Occipital lobe (tissue), 3 donors: ENCODE measurements at places on chromosomes 5 and 9. TPM values are rescaled to one million over a fixed set of nuclear protein-coding genes. Genes with fewer than 3 reads are reported as not detected.

The PAEP gene
- not detected for total RNA-seq

- DNase-seq = no peak
Measured at GRCh38 chr5:76099756-76100155, 16.6 kb downstream of the SV2C start.

The FBXL7 gene
- 3.0 TPM for total RNA-seq

DNA sequence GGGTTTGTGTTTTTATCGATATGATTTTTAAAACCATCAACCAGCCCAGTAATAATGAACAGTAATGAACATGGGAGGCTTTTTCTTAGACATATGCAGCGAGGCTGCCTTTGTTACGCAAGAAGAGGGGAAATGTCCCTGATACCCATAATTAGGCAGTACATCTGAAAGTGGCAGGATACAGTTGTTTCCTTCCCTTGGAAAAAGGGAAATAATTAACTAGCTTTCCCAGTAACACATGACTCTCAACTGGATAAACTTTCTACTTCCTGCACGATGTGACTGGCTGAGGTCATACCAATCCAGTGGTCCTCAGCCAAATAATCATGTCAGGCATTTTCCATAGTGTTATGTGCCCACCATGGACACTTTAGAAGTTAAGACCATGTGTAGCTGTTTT, 431.6 kb upstream of the C9orf72 start:
- DNase-seq = no peak

- no peak for DNase-seq
Measured at GRCh38 chr5:172085738-172086137, 79.3 kb upstream of the FBXW11 start.

The ITK gene
- 0.16 TPM for total RNA-seq

The PPP3R2 gene
- not detected for total RNA-seq

DNA sequence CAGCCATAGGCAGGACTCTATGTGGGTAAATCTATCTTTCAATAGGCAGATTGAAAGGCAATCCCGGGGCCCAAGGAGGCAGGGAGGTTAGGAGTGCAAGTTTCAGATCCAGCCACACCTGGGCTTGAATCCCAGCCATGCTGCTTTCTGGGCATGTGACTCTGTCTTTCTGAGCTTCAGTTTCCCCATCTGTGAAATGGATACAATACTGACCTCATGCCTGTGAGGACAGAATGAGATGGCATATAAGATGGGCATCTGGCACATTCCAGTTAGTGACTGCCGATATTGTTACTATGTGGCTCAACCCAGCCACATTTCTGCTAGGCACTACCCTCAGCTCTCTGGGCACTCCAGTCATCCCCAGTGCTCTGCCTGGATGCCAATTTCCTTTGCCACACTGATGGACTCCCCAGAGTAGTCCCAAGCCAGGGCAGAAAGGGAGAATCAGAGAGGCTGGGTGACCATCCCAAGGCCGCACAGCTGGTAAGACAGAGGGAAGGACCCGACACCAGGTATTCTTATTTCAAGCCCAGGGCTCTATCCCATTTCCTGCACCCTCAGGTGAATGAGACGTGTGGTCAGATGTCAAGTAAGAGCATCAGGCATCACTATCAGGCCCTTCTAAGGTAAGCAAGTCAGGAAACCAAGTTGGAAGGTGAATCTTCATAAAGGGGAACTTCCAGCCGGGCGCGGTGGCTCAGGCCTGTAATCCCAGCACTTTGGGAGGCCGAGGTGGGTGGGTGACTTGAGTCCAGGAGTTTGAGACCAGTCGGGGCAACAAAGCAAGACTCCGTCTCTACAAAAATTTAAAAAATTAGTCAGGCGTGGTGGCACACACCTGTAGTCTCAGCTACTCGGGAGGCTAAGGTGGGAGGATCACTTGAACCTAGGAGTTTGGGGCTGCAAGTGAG, 38.7 kb downstream of the SH3PXD2B start:
- no peak for DNase-seq

The TLX3 gene
- total RNA-seq = not detected

The RASA1 gene
- 73.2 TPM for total RNA-seq

DNA sequence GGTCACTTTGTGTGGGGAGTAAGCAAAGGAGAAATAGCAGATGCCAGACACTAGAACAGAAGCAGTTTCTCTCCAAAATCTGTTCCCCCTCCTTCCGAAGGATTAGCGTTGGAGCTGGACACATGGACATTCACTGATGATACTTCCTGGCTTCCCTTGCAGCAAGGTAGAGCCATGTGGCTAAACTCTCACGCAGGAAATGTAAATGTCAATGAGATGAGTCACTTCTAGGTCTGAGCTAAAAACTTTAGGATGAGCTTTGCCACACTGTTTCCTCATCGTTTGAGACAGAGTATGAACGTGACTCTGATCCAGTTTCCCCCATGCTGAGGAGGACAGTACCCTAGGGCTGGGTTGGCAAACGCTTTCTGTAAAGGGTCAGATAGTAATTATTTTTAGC, 5.1 kb downstream of the BHMT2 start:
- DNase-seq = no peak

The PCDHB14 gene
- 13.4 TPM for total RNA-seq

GRCh38 chr5:113357696-113358476, 76.9 kb downstream of the TSSK1B start:
- DNase-seq = no peak

DNA sequence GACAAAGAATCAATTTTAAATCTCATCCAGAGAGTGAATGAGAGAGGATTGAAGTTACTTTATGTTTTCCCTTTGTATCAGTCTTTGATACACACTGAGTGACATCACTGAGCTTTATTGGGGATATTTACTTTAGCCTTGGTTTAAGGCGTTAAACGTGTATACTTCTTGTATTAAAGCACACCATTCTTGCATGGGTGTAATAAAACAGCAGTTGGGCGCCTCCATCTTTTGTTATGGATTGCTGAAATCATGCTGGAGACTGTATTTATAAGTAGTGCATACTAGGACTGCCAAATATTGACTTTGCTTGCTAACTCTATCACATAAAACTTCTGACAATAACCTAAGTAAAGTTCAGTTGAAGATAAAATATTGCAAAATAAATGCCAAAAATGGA, 1755.8 kb upstream of the WWC1 start:
- no peak for DNase-seq

DNA sequence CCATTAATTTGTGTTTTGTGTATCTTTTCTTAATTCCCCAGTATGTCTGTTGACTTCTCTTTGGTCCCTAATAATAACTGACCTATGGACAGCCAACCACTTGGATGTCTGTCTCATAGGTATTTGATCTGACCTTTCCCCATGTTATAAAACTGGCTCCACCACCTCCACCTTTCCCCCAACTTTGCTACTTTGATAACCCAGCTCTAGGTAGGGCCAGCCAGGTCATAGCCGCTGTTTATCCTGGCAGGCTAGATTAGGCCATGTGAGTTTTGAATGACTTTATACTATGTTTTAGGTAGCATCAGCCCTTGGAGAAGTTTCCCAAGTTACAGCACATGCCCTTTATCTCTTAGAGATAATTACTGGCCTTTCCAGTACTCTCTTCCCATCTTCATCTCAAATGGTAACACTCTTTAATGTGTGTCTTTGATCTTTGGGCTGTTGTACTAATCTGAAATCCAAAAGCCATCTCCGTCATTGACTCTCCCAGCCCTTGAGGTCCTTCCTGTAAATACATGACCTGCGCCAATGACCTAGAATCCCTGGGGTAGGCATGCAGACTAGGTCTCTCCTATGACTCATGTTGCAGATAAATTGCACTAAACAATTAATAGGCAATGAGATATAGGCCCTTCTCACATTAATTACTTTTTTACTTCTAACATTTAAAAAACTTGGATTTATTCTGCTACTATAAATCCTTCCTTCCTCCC, 152.6 kb downstream of the CD180 start:
- no peak for DNase-seq

- no peak for DNase-seq
Measured at GRCh38 chr5:155052532-155052931, 39.0 kb downstream of the KIF4B start.

The SLC35D2 gene
- total RNA-seq = 2.2 TPM

- DNase-seq = no peak
Measured at GRCh38 chr9:95273369-95274022, 44.0 kb downstream of the FANCC start.

GRCh38 chr9:112817860-112818203, 67.3 kb downstream of the SNX30 start:
- no peak for DNase-seq

- DNase-seq = no peak
Measured at GRCh38 chr5:142819292-142819691, 49.1 kb downstream of the ARHGAP26 start.

The ANKS6 gene
- total RNA-seq = 3.9 TPM

The JAKMIP2 gene
- total RNA-seq = 67.7 TPM

The TMEM141 gene
- 15.9 TPM for total RNA-seq

DNA sequence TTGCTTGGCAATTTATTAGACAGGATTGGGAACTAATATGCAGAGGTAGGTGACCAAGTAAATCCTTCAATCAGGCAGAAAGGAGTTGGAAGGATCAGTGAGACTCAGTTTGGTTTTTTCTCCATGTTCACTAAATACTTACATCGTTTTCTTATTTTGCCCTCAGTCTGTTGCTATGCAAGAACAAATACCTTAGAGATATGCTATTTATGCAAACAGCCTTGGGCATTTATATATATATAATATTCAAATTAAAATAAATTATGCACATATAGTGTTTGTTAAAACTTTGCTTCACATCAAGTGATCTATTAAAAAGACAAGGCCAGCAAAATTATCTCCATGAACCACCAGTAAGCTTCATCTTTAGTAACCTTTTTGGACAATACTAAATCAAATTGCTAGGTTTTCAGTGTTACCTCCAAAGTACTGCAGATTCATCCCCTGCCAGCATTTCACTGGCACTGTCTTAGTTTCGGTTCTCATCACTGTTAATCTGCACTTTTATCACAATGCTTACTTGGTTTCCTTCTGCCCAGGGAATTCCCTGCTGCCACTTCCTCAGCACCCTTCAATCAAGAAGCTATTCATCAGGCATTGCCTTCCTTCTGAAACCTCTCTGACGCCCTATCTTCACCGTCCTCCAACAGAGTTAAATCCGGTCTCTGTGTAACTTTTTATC, 26.0 kb upstream of the LIFR start:
- no peak for DNase-seq

DNA sequence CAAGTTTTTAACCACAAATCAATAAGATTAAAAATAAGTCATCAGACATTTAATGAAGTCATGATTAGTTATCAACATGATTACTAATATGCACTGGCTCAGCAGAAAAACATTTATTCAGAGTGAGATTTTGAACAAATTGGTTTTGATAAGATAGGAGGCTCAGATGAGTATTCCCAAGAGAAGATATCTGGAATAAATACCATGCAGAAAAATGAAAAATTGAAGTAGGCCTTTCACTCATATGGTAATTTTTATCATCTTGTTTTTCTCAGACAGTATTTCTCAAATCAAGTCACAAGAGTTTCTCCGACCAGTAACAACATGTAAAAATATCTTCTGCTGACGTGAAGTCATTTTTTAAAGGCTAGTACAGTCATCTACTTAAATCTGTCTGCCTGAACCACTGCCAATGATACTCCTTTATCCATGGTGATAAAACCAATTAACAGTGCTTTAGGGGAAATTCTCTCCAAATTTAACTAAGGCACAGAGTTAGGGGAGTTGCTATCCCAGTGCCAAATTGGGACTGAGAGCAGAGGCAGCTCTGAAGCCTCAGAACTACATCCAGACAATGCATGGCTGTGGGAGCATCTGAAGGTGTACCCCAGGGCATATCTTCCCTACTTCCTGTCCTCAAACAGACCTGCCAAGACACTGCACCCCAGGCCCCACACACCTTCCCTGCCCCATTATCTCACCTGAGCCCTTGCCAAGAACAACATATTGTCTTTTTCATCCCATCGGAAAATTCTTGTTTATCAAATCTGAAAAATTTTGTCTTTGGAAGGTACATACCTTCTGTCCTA, 105.5 kb upstream of the TSLP start:
- DNase-seq = no peak

The ENC1 gene
- 1,378 TPM for total RNA-seq

DNA sequence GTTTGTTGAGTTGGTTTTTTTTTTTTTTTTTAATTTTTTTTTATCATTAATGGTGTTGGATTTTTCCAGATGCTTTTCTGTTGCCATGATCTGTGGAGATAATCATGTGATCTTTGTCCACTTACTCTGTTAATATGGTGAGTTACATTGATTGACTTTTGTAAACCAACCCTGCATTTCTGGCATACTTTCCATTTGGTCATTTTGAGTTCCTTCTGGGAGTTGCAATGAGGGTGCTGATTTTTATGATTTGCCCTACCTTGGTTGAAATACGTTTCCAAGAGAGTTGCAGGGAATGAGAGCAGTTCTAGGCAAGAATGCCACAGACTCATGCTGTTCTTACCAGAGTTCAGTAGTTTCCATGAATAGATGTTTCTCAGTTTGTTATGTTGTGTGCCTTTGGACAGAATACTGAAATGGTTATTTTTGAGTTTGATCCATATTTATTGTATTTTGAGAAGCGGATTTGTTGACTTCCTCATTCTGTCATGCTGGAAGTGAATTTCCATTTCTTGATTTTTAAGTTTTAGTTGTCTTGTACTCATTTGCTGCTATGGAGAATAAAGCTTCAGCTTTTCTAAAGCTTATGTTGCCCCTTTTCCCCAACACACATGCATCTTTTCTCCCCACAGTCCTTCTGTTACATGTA, 69.0 kb downstream of the SCAMP1 start:
- DNase-seq = no peak

- no peak for DNase-seq
Measured at GRCh38 chr5:58009754-58010153, 450.1 kb downstream of the PLK2 start.

DNA sequence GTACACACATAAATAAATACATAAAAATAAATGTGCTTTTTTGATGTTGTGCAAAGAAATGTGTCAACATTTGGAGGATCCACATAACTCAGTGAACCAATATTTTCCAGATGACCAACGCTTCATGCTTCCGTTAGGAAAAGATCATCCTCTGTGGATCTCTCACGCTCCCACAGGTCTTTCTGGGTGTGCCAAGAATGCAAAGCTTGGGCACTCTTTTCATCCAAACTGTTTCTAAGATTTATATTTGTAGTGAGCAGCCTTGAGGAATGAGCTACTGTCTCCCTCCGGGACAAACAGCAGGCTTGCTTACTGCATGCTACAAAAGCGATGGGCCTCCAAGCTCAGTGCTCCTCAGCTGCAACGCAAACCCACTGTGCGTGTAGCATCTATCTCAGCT, 46.2 kb upstream of the RUFY1 start:
- DNase-seq = no peak

DNA sequence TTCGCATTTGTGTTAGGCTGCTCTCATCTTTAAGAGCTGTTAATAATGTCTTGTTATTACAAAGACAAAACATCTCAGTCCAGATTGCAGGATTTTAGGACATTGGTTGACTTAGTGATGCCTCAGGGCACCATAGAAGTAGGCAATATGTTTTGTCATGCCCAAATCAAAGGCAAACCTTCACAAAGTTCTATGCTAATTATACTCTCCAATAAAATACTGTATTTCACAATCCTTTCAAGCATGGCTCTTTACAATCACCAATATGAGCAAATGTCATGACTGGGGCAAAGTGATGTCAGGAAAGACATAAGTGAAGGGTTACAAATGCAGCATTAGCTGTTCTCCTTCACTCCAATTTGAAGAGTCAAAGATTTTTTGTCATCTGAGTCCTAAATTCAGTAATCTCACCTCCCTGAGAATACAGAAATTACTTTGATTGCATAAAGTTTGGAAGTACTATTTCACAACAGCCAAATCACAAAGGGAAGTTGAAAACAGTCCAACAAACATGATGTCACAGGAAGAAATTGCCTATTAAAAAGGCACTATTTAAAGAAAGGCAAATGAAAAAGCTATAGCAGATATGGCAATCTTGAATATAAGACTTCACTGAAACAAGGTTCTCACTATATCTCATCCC, 303.2 kb downstream of the PRR16 start:
- DNase-seq = no peak

GRCh38 chr5:95812074-95812471, 10.5 kb downstream of the GLRX start:
- no peak for DNase-seq

The PITX1 gene
- total RNA-seq = not detected
